ENCODE measurements at places on chromosomes 11 and 22. TPM values are rescaled to one million over a fixed set of nuclear protein-coding genes. Genes with fewer than 3 reads are reported as not detected.

- no peak for DNase-seq
Observed at GRCh38 chr11:1392111-1392510, 2.4 kb downstream of the BRSK2 start.

DNA sequence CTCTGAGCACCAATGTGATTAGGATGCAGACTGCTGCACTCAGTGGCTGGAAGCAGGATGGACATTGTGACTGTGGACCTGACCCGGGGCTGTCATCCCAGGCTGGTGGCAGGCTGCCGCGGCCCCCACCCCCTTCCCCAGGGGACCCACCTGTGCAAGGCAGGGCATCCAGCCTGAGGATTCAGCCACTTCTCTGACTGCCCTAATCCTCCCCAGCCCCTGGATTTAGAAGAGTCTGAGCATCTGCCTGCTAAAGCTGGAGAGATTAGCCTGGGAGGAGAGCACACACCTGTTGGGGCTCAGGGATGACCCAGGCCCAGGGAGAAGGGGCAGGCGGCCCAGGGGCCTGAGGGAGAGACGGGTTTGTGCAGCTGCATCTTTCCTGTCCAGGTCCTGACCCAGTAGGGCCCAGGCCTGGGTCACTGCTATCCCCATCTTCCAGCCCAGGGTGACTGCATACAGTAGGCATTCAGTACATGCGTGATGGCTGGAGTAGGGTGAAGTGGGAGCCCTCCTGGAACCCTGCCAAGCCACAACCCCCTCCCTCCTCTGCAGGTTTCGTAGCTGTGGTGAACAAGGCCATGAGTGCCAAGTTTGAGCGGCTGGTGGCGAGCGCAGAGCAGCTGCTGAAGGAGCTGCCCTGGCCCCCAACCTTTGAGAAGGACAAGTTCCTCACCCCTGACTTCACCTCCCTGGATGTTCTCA lies 12.1 kb downstream of the DPP3 start:
- DNase-seq = no peak

The PHOX2A gene
- polyA plus RNA-seq = not detected

- peak; percentile 31 for DNase-seq
Observed at GRCh38 chr11:34928268-34928959, 12.0 kb downstream of the PDHX start.
